NCI-H1417 (cell line): ENCODE measurements at places on chromosomes 2 and 18.

- DNase-seq, result peak; percentile 23
These were observed 85.5 kb downstream of the DSC3 start for GRCh38 chr18:30957066-30957465.

DNA sequence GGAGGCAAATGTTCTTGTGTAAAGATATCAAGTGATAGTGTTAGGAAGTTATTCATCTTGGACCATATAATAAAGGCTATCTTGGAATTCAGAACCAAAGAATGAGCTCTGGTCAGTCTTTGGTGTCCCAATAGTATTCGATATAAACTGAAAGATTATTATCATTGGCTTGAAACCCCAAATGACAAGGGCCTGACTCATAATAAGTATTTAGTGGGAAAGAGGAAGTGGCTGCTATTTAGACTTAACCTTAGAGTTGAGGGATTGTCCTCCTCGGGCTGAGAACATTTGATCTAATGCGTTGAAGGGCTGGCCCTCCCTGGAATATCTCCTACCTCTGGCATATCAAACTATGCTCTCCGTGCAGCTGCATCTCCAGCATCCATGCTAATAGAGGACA is 67.5 kb downstream of the CDH20 start:
- DNase-seq, result no peak

DNA sequence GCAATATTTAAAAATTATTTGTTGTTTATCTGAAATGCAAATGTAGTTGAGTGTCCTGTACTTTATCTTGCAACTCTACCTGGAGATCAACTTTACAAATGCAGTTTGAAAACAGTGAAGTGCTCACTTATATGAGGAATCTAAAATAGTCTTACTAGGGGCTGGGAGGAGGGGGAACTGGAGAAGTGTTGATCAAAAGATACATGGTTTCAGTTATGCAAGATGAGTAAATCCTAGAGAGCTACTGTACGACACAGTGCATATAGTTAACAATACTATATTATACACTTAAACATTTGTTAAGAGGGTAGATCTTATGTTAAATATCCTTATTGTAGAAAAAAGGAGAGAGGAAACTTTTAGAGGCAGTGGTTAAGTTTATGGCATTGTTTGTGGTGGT is 241.9 kb downstream of the BCL11A start:
- no peak for DNase-seq

DNA sequence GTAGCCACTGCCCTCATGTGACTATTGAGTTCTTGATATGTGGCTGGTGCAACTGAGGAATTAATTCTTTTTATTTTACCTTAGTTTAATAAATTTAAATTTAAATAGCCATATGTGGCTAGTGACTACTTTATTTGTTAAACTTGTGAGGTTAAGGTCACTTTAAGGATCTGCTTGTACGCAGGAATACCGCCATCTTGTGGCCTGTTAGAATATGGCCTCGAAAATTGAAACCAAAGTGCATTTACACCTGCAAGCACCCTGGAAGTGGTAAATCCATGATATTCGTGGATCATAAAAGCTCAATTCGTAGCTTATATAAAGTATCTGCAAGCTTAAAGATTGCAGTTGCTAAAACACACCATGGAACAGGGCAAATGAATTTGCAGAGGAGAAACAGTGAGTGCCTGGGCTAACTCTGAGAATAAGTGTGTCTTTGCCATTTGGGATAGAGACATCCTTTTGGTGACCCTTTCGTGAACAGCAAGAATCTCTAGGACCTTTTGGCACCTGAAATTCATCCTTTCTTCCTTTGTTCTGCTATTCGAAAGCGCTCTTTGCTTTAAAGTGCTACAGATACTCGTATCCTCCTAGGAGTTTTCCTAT is 59.9 kb upstream of the REG3A start:
- peak; percentile 53 for DNase-seq

DNA sequence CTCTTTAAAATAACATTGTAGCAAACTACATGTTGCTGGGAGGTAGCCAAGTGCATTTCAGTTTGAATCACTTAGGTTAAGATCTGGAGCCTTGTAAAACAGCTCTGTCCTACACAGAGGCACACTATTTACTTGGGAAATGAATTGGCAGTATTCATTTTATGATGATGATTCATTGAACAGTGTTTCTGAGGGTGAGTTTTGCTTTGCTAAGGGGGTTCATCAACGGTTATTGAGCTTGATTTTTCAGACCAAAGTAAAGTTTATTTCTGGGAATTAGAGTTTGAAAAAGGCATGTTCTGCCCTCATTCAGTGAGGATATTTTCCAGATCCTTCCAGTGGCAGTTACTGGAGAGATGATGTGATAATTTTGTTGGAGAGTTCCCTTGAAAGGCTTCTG is 55.6 kb downstream of the CCDC85A start:
- DNase-seq, result no peak

DNA sequence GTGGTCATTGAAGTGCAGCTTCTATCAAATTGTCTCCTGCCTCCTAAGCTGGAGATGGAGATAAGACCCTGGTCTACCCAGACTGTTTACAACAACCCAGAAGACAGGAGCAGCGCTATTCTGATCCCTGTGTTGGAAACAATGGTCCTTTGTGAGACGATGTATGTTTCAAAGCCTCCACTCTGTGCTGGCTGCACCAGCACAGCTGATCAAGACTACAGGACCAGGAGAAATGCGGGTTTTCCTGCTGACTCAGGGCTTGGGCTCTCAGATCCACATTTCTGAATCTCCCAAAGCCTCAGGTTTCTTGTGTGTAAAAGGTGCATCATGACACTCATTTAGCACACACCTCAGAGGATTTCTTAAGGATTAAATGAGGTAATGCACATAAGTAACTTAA is 92.0 kb downstream of the POU3F3 start:
- DNase-seq, result no peak

DNA sequence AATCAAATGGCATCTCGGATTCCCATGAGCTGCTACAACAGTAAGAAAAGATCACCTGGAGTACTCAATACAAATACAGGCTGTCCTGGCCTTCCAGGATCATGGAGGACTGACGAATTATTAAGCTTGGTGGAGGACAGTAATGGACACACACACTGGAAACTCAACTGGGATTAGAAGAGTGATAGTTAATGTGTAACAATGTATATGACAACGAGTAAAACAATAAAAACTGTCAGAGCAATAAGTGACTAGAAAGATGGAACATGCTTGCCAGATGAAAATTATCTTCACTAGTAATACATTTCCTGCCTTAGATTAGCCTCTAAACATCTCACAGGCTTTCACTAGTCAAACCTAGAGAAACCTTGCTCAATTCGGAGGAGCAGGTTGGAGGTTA is 49.2 kb upstream of the CDH20 start:
- no peak for DNase-seq

GRCh38 chr18:47422524-47422923 is 171.1 kb upstream of the SKOR2 start:
- DNase-seq, result no peak

- DNase-seq, result peak; percentile 6
These were observed 57.3 kb upstream of the PSMD14 start for GRCh38 chr2:161250864-161251436.

DNA sequence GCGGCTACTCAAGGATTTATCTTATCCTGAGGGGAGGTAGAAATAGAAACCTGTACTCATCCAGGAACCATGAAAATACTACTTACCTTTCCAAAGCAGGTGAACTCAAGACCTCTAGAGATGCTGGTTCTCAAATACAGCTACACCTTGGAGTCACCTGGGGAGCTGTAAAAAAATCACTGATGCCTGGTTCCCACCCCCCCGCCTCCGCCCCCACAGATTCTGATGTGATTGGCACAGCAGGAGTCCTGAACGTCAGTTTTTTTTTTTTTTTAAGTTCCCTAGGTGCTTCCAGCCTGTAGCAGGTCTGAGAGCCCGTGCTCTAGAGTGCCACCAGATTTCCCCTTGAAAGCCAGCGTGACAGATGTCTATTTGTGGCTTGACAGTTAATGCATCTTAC is 113.6 kb downstream of the MRO start:
- peak; percentile 87 for DNase-seq

DNA sequence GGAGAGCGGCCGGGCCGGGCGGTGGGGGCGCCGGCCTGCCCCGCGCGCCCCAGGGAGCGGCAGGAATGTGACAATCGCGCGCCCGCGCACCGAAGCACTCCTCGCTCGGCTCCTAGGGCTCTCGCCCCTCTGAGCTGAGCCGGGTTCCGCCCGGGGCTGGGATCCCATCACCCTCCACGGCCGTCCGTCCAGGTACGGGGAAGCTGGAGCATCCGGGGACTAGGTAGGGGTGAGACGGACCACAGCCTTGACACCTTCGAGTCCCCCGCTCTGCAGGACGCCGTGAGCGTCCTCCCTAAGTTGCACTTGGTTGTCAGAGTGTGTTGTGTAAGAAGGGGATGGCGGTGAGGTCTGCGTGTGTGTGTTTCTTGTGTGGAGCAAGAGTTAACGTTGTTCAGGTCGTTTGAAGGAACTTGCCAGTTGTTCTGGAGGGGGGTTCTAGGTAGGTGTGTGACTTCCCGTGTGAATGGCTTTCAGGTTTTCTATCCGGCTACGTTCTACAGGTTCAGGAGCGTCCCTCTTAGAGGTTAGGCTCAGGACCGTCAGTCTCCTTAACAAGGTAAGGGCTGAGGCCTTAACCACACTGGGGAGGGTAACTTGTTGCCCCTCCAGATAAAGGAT is 393 bp downstream of the IL1R1 start:
- no peak for DNase-seq
